Activated CD4-positive, alpha-beta T cell treated with anti-CD3 and anti-CD28 coated beads for 48 hours (primary cell): ENCODE measurements at places on chromosomes 12 and 14.
A peak's percentile ranks its signal among the peaks of the same experiment; 100 is the strongest.

- no peak for DNase-seq
Observed at GRCh38 chr14:80940146-80940545, 1.4 kb downstream of the CEP128 start.

DNA sequence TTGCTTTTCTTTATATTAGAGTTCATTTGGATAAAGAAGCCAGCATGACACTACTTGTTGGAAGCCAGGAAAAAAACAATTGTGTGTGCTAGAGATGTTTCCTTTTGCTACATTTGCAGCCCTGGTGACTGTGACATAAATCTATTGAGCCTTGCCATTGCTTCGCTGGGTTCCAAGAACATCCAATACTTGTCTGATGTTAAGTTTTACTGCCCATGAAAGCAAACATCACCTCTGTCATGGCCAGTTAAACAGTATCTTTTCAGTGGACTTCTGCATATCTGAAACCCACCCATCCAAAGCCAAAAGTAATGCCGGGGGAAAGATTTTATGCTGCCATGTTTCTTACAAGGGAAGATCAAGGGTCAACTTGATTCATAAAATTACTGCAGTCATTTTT, 184.0 kb downstream of the MSRB3 start:
- DNase-seq = no peak

- DNase-seq = no peak
Observed at GRCh38 chr12:59844750-59845149, 248.9 kb downstream of the SLC16A7 start.

DNA sequence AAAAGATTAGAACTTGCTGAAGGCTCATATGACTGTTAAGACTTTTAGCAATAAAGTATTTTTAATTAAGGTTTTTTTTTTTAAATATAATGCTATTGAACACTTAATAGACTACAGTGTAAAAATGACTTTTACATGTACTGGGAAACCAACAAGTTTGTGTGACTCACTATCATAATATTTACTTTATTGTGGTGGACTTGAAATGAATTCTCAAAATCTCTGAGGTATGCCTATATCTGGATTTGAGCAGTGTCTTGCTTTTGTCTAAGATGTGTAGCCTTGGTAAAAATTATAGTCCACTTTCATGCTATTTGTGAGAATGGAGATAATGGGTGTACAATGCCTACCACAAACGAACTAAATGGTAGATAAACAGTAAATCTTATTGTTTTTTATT, 33.9 kb upstream of the NAV3 start:
- DNase-seq = no peak

- DNase-seq = peak; percentile 55
Observed at GRCh38 chr14:53306267-53306721, 153.2 kb upstream of the DDHD1 start.

GRCh38 chr14:36661506-36662257, at the start of gene PAX9:
PAX9 (plus strand) TSS chr14:36661860; CDS start chr14:36662090, 230 bp downstream.
- DNase-seq = peak; percentile 70

DNA sequence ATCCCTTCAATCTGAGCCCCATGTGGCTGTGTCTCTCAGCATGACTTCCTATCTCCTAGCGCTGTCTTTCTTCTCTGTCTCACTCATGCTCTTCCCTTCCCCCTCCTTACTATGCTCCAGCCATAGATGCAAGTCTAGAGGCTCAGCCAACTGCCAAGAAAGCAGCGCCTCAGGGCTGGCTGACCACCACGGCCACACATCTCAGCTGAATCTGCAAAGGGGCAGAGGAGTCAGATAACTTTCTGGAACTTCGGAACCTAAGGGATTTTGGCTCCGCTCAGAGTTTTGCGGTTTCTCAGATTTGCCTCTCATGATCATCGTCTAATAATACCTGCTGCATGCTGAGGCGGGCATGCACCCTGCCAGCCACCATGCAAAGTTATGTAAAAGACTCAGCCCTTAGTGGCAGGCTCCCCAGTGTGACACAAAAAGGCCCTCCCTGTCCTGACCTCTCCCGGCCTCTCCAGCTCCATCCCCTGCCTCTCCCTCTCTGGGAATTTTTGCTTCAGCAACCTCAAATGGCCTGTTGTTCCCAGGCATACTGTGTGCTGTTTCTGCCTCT, 5.0 kb upstream of the FGF6 start:
- DNase-seq = no peak

DNA sequence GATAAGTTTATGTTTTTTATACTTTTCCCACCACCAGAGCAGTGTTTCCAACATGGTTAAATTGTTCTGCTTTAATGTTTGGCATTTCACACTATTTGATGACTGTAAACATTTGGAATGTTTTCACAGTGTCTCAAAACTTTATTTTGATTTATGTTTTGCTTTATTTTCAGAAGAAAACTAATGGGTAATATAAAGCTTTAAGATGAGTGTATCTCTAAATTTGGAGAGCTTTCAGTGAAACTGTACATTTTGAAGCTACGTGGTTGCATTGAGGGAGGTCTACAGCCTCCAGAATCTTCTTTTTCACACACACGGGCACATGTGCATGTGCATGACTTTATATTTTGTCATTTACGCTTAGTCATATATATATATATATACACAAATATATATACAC, 10.7 kb downstream of the BICD1 start:
- no peak for DNase-seq

DNA sequence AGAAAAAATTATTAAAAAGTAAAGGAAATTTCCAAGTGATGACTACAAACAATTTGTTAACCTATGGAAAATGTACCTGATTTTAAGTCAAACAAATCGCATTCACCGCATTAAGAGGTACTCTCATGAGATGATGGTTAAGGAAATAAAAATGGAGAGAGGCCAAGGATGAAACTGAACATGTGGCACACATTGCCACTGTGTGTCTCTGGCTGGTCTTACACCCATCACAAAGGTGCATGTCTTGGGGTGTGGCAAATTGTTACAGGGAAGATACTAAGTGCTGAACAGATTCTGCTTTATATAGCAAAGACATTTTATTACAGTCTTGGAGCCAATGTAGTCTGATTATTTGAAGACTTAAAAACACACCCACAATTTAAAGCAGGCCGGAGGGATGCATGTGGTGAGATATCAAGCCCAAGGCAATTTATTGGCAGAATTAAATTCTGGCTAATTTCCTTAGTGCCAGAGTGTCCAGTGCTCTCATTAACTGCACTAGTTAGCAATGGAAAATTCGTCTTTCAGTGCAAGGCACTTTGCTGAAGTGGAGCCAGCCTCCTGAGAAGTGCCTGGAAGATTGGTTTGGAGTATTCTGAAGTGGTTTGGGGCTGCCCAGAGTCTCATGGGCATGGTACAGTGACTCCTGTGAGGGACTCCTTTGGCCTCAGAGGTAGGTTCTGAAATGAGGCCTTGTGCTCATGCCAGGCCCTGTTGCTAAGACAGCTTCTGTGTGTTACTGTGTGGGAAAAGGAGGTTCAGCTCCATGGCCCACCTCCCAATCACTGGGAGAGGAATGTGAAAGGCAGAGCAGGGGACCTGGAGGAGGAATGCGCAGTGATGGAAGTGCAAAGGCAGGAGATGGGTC, 166.9 kb downstream of the BRMS1L start:
- DNase-seq = no peak

DNA sequence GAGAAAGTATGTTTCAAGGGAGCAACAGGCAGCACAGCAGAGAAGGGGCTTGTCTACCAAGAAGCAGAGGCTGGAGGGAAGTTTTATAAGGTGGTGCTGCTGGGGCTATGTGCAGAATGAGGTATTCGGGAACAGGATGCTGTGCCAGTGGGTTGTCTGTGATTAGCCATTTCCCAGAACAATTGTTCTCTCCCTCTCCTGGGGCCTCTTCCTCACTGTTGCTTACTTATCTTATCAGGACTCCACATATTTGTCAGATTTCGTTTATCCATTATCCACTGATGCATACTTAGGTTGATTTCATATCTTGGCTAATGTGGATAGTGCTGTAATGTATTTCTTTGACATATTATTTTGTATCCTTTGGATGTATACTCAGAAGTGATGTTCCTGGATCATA, 195.1 kb upstream of the RTL1 start:
- no peak for DNase-seq

DNA sequence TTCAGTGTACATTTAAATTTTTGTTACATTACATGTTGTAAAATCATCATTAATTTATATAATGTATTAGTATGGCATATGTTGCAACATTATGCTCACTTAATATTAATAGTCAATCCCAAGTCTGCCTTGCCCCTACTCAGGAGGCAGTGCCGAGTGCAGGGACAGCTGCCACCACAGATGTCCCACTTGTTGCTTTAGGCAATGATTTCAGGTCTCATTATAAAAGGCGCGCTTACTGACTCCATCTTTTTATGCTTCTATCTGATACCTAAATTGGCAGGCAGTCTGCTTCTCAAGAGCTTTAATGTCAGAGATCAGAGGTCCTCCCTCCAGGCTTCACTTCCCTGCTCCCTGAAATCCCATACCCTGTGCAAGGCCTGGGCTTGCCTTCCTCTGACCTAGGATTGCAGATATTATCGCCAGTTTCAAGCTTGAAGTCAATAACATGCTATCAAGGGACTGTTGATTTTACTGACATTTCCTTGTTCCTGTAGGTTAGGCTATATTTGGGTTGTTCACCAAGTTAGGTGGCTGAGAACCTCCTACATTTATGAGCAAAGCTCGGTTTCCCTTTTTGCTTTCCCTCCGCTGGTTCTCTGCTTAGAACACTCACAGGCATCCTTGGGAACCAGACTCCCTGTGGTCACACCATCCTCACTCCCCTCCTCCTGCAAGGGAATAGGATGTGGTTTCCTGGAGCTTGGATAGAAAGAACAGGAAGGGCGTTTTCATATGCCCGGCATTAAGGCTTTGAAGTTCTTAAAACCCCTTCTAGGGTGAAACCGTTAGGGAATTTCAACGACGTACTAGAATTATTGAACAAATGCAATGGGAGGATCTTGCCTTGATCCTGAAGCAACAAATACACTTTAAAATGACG, 208.4 kb upstream of the FKBP4 start:
- DNase-seq = no peak

GRCh38 chr14:99391671-99392070, 89.0 kb downstream of the SETD3 start:
- DNase-seq = no peak

GRCh38 chr12:52127683-52128450, 48.4 kb downstream of the SMIM41 start:
- no peak for DNase-seq

- no peak for DNase-seq
Observed at GRCh38 chr12:56332512-56333196, 1.1 kb downstream of the PAN2 start.

DNA sequence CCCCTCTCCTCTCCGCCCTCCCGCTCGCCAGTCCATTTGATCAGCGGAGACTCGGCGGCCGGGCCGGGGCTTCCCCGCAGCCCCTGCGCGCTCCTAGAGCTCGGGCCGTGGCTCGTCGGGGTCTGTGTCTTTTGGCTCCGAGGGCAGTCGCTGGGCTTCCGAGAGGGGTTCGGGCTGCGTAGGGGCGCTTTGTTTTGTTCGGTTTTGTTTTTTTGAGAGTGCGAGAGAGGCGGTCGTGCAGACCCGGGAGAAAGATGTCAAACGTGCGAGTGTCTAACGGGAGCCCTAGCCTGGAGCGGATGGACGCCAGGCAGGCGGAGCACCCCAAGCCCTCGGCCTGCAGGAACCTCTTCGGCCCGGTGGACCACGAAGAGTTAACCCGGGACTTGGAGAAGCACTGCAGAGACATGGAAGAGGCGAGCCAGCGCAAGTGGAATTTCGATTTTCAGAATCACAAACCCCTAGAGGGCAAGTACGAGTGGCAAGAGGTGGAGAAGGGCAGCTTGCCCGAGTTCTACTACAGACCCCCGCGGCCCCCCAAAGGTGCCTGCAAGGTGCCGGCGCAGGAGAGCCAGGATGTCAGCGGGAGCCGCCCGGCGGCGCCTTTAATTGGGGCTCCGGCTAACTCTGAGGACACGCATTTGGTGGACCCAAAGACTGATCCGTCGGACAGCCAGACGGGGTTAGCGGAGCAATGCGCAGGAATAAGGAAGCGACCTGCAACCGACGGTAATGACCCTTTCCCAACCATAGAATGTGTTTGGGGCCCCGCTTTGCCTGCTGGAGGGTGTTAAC, 615 bp downstream of the CDKN1B start:
- no peak for DNase-seq

DNA sequence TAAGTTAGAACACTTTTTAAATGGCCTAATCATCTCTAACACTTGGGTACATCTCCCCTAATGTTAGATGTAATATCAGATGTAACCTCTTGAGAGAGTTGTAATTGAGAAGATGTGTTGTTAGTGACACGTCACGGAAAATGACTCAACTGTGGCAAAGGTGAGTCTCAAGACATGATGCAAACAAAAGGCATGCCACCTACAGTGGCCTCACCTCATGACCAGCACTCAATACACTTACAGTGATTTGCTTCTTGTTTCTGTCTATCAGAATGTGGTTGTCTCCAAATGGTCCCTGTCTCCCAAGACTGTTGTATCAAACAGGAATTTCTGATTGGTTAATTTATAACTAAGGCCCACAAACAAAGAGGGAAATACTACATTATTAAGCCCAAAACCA, 91.2 kb downstream of the SLC25A21 start:
- no peak for DNase-seq

DNA sequence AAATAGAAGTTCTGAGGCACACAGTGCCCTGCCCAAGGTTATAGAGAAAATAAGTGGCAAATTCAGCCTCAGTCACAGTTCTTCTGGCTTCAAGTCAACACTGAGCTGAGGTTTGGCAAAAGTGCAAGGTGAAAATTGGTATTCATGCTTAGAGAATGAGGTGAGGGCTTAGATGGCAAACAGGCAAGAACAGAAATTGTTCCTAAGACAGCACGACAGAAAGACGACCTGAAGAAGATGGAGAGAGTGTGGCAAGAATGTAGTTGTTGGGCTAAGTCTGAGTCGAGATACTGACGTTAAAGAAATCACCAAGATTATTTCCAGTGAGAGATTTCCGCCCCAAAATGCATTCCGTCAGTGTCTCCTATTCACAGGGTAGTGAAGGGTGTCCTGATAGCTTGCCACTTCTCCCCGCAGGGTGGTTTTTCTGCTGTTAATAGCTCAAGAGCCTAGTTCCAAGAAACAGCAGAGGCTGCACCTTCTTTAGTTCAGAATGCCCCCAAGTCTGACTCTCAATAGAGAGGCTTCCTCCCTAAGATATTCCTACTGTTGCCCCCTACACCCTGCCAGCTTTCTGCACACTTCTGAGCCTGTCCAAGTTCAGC, 260.8 kb upstream of the AMIGO2 start:
- no peak for DNase-seq

DNA sequence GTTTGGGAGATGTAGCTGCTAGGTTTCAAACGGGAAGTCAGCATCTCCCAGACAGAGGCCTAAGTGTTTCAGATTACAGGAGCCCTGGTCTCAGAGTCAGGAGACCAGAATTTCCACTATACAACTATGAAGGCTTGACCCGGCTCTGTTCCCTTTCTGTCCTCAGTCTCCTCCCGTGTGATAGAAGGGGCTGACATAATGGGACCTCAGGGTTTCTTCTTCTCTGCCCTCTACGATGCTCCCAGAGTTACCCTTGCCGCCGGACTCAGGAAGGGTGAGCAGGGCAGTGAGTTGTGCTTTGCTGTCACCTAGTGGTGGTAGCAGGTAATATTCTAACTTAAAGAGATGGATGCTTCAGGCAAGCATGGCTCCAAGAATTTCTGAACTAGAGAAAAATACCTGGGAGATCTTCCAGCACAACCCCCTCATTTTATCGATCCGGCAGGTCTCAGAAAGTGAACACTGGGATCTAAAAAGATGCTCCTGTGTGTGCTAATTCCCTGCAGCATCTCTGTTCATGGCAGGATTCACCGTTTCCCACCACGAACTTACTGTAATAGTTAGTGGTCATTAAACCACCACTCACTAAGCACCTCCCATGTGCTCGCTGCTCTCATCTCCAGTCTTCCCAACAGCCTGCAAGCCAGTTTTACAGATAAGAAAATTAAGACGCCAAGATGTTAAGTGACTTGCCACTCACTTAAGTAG, 84.4 kb downstream of the VWF start:
- peak; percentile 64 for DNase-seq
